ENCODE measurements at places on chromosomes 5 and 9. TPM values are rescaled to one million over a fixed set of nuclear protein-coding genes. Genes with fewer than 3 reads are reported as not detected.

GRCh38 chr5:84683594-84683993 lies 298.9 kb upstream of the EDIL3 start:
- DNase-seq: no peak

DNA sequence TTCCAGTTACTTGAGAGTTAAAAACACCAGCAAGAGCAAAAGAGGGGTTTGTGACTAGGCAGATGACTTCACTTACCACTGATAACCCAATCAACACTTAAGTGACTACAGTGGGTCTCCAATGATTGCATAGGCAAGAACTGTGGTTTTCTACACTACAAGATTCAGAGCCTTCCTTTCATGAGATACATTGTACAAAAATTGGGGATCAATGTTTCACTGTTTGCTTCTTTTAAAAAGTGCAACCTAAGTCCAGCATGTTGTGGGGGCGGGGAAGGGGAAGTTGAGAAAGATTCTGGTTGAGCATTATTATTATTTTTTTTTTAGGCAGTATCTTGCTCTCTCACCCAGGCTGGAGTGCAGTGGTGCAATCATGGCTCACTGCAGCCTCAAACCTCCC lies 3.6 kb downstream of the IQGAP2 start:
- DNase-seq: no peak

ZNF462 gene
- total RNA-seq: 0.33 TPM

DNA sequence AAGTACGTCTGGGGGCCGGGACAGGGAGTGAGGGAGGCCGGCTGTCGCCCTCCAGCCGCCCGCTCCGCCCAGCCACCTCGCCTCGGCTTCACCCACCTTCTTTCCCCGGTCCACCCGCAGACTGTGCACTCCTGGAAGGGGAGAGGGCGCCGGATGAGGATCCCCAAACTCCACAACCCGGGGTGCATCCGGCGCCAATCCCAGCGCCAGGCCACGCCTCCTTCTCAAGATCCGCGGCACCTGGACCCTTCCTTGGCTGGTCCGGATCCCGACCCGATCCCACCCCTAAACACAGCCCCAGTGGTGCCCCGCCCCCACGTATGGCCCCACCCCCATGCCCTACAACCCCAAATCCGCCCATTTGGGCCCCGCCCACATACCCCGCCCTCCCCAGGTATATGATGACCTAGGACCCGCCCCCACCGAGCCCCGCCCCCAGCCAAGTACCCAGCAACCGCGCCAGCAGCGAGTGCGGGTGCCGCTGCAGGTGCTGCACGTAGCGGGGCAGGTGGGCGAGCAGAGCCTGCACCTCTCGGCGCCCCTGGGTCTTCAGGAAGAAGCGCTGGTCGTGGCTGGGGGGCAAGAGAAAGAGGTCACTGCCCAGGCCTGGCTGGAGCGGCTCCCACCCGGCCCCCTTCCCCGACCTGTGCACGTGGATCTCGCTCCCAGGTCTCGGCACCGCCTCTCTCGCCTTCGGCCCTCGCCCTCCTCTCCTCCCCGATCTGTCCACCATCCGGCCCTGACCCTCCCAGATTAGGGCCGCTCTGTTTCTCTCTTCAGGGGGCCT lies 3.2 kb downstream of the PIP5KL1 start:
- DNase-seq: peak; percentile 84

THOC3 gene
- total RNA-seq: 14.3 TPM

DNA sequence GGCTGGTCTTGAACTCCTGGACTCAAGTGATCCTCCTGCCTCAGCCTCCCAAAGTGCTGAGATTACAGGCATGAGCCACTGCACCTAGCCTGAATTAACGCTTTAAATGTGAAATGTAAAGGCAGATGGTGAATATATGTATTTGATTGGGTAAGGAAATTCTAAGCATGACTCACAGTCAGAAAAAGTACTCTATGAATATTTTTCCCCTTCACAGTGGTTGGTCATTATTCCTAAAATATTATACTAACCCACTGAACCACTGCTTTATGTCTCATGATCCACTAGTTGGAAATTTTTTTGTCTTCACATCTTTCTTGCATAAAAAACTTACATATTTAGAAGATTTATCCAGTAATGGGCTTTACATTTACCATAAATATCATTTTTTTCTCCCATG lies 14.5 kb upstream of the TENT4A start:
- no peak for DNase-seq
